H9 (cell line): ENCODE measurements at places on chromosomes 5 and 9.

- DNase-seq: no peak
Observed at GRCh38 chr5:149212198-149212951, 59.3 kb upstream of the AFAP1L1 start.

DNA sequence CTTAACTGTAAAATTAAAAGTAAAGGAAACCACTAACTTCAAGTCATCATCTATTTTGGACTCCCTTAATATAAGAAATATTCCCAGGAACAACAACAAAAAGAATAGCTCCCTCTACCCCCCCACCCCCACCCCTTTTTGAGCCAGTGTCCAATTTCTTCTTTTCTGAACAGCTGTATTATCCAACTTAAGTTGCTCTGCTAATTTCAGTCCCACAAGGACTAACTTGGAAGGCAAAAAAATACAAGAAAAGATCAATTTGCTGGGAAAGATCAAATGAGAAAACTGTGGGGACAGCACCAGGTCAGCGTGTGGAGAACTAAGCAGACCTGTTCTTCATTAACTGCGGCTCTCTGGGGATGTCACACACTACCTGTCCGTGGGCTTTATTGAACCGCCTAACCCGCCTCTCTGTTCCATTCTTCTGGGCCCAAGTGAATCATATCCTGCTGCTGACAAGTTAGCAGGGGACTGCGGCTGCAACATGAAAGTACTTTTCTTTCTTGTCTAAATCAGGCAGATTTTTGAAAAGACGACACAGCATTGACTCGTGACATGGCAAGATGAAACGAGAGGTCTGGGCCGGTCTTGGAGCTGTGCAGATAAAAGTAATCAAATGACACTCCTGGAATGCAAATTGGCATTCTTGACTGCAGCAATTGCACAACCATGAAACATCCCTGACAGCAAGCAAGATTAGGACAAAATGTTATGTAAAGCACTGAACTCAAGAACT, 2.7 kb downstream of the BNC2 start:
- no peak for DNase-seq

DNA sequence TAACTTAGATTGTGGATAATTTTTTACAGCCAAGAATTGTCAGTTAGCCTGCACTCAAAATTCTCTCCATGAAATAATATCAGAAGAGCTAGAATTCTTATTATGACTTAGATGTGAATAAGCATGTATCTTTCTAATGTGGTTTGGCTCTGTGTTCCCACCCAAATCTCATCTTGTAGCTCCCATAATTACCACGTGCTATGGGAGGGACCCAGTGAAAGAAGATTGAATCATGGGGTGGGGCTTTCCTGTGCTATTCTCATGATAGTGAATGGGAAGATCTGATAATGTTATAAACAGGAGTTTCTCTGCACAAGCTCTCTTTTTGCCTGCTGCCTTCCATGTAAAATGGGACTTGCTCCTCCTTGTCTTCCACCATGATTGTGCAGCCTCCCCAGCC, 176.8 kb downstream of the MAT2B start:
- DNase-seq: no peak

DNA sequence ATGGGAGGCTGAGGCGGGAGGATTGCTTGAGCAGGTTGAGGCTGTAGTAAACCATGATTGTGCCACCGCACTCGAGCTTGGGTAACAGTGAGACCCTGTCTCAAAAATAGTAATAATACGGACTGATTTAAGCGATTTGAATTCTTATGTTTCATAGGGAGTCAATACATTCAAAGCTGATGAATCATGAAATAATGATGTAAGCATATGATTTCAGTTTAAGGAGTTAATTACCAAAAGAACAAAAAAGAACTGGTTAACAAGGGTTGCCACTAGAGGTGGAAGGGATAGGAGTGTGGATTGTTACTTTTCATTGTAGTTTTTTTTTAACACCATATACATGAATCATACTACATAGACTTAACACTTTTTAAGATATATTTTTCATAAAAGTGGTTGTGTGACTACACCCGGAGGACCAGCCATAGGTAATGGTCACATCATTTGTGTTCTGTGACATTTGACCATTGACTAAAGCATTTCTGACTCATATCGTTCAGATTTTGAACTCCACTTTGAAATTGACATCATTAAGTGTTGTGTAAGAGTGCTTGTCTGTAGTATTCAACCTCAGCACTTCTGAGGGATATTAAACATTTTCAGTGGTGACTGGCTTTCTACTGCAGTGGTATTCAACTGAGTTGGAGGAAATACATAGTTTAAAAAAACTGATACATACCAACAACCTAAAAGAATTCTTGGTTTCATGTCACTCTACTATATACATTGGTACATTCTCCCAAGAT, 7.0 kb downstream of the TRMT10B start:
- no peak for DNase-seq

DNA sequence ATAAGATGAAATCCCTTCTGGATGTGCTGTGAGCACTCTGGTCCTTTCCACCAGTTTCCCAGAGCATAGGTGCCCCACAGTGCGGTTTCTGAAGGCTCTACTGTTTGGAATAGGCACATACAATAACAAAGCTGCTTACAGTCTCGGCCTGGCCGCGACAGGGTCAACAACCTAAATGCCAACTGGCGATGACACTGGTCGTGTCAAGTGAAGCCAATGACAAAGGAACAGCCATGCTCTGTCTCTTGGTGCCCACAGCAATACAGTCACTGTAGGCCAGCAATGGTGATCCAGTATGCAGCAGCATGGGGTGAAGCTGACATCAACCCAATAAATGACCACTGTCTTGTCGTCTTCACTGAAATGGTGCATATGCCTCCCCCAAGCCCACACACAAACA, 47.8 kb upstream of the EQTN start:
- no peak for DNase-seq

DNA sequence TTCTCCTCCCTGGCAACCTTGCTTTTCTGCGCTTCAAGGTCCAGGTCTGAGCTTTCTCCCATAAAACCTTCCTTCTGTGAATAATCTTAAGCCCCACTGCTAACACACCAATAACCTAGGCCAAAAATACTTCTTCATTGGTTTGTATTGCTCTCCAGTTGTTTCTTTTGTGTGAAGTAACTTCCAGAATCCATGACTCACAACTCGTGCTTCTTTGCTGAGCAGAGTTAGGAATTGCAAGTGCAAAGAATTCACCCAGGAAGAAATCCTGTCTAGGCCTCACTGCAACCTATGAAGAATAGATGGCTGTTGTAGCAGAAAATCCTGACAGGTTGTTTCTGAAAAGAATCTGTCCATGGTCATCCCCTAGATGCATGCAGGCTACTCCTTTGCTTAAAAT, 295.7 kb downstream of the MED10 start:
- DNase-seq: no peak

DNA sequence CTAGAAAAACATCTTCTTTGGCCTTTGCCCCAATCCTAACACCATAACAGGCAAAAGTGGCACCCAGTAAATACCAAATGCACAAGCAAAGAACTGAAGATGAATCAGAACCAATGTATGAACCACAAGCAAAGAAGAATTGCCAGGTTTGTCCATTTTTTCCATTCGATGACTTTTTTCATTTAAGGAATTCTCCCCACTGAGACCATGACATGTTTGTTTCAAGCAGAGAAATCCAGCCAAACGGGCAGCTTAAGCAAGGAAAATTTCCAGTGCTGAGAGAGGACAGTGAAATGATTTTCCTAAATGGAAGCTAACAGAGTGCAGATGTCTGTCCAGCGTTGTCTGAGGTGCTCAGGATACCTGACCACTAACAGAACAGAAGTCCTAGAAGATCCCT, 203.7 kb downstream of the ADAMTS12 start:
- no peak for DNase-seq

GRCh38 chr9:31255211-31255610, 1129.2 kb upstream of the ACO1 start:
- DNase-seq: no peak

- no peak for DNase-seq
Observed at GRCh38 chr5:125501396-125501795, 755.0 kb upstream of the ZNF608 start.

GRCh38 chr5:142128675-142129208, 20.2 kb downstream of the NDFIP1 start:
- DNase-seq: no peak

DNA sequence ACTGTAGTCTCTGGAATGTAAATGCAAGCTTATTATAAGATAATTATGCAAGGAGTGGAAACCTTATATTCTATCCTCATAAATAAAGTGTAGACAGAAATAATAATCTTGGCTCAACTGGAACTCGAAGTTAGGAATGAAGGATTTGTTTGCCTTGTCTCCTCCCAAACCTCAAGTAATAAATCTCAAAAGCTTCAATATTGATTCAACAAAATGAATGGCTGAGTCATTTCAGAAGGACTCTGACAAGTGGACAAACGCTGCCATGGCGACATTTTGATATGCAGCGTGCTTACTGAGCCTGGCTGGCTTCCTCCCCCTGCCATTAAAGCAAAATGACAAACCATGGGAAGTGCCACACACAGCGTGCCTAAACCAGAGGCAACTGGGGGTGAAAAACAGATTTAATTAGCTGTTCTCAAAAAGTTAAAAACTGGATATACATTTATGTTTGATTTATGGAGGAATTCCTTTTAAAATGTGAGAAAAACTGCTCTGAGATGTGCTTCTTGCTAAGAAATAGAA, 10.5 kb upstream of the ADGRV1 start:
- DNase-seq: no peak

DNA sequence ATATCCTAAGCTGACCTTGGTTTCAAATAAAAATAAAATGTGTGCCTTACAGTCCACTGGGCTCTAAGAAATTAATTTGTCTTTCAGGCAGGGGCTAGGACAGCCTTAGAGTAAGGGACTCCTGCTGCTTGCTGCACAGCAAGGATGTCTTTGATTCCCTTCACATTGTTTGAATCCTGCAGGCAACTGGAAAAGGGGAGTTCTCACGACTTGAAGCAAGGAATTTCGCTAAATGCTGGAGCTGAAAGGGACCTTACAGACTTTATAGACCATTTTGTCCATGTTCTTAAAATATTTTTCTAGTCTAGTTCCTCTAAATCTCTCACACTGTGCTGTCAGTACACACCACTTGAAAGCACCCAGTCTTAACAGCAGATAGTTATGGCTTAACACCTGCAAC, 35.6 kb downstream of the FBXW11 start:
- DNase-seq: no peak

DNA sequence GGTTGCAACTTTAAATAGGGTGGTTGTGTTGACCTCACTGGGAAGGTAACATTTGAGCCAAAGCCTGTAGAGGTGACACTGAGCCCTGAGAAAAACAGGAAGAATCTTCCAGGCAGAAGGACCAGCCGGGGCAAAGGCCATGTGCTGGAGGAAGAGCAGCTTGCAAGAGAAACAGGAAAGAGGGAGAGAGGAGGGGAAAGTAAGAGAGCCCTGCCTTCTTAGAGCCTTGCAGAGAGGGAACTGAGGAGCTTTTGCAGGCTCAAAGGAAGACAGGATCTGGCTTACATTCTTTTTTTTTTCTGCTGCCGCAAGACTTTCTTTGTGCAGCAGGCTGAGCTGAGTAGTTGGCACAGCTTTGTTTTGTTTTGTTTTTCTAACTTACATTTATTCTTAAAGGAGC, 17.4 kb downstream of the C9orf153 start:
- no peak for DNase-seq

DNA sequence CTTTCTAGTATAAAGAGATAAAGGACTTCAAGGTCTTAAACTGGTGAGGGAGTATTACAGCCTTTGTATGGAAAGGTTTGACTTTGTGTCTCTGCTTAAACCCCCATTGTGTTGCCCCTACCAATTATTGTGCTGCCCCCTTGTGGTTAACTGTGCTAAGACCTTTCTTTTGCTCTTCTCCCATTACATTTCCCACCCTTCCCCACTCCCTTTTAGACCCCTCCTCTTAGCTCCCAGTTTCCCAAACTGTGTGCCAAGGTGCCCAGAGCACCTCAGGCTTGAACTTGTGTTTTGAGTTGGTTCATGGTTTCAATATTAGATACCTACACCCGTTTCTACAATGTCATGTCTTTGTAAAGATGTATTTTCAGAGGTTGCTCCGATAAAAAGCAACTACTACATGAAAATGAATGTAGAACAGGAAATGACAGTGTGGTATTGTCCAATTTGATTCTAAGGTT, 2.9 kb downstream of the JAK2 start:
- DNase-seq: peak; percentile 71

DNA sequence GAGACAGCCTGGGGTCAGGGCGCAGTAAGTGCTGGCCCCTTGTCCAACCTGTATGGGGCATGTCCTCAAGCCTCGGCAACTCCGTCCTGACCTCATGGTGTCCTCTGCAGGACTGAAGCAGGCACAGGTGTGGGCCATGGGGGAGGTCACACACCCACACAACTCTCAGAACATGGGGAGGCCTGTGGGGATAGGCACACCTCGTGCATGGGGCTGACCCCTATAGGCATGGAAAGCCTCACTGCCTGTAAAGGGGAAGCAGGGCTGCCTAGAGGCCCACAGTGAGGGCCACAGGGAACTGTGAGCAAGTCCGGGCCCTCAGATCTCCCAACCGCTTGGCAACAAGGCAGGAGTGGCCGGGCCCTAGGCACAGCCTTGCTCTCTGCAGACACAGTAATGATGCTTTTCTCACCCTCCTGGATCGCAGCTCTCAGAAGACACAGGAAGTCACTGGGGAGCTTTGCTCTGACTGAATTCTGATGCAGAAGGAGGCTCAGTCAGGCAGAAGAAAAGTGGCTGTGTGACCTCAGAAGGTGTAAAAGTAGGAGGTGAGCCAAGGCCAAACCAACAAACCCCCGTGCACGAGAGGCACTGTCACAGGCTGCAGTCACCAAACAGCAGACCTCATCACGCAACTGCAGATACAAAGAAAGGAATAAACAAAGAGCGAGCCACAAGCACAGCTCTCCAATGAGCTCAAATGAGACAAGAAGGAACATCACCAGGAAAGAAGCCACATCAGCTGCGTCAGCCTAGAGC, 5.4 kb downstream of the IPPK start:
- DNase-seq: no peak

GRCh38 chr5:1201327-1202025, at the start of gene SLC6A19:
Gene SLC6A19, plus strand, starts transcription at chr5:1201595. Its CDS starts 56 bp downstream, at chr5:1201651.
- DNase-seq: no peak

DNA sequence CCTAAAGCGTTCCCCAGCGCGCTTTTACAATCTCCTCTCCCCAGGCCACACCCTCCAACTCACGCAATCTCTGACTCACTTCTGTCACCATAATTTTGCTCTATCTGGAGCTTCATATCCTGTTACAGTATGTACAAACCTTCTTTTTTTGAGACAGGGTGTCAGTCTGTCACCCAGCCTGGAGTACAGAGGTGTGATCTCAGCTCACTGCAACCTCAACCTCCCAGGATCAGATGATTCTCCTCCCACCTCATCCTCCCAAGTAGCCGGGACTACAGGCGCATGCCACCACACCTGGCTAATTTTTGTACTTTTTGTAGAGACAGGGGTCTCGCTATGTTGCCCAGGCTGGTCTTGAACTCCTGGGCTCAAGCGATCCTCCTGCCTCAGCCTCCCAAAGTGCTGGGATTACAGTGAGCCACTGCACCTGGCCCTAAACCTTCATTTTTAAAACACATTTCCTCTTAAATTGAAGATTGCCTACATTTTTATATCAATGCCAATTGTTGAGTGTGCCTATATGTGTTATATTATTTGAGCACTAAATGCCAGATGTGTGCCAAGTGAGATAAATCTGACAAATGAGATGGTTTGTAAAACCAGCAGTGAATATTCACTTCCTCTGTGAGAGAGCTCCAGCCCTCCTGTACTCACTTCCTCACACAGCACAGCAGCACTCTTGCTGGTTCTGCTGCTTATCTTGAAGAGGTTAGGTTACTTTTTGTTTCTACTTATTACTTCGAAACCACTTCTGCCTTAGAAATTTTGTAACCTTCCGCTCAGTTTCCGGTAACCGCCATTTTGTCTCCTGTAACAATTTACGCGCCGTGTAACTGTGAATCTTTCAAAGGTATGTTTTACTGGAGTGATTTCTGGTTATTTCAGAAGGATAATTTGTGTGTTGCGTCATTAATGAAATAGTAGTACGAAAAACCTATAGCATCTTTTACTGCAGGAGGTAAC, 57.9 kb downstream of the DOCK8 start:
- no peak for DNase-seq
